ENCODE measurements at places on chromosomes 3 and 15.
A peak's percentile ranks its signal among the peaks of the same experiment; 100 is the strongest.

DNA sequence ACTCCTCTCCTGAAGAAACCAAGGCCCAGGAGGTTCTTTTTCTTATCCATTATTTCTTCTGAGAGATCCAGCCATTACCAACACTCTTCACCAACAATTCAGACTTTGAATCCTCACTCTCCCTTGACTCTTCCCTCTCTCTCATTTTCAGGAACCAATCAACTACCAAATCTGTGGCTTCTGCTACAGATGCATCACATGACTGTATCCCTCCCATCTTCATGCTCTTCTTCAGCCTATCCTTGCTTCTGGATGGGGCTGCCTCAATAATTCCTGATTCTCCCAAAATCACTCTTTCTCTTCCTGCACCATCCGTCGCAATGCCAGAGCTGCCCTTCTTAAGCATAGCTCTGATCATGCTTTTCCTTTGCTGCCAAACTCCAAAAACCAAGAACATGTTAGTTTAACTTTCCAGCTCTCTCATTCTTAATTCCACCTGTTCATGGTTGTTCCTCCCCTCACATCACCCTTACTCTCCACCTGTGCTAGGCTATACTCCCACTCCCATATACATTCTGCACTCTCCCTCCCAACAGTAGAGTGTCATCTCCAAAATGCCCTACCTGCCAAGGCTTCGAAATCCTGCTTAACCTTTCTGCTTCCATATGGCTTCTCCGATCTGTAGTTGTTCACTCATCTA is 13.5 kb downstream of the PLD1 start:
- DNase-seq, result no peak

DNA sequence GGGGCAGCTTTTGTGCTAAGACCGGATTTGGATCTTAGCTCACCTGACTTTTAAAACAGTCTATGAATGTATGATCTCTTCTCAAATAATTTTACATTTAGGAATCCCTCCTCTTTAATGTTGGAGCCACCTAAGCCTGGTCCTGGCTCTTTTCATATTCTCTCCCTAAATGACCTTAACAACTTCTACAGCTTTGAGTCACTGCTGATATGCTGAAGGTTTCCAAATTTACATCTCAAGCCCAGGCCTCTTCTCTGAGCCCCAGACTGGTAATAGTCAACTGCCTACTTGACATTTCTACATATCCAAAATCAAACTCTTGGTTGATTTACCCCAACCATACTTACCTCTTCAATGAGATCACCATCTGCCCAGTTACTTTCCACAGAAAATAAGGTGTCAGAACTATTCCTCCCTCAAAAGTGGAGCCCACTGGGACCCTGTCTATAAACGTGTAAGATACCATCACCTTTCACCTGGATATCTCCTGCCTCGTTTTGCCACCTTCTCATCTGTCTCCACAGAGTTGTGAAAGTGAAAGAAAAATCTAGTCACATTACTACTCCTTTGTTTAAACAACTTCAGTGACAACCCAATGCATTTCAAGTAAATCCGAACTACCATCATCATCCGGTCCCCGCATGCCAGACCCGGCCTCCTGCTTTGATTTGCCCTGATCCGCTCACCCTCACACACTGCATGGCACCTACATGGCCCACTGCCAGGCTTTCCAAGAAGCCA is 48.8 kb downstream of the UBP1 start:
- DNase-seq, result no peak

GRCh38 chr15:65094294-65094995 is 17.9 kb downstream of the KBTBD13 start:
- no peak for DNase-seq

DNA sequence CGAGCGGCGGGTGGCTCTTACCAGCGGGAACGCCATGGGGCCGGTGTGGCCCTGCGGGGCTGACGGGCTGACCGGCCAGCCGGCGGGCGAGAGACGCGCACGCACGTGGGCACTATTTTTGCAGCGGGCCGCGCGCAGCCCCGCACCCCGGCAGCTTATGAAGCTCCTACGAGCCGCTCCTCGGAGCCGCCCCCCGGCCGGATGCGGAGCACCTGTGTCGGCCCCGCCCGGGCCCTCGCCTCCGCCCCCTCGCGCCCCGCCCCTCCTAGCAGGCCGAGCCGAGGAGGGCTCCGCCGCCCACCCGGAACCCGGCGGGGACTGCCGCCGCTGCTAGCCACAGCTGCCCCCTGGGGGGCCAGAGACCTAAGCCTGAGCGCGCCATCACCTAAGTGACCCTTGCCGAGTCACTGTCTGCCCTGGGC is 683 bp upstream of the CPEB1 start:
- DNase-seq, result no peak

DNA sequence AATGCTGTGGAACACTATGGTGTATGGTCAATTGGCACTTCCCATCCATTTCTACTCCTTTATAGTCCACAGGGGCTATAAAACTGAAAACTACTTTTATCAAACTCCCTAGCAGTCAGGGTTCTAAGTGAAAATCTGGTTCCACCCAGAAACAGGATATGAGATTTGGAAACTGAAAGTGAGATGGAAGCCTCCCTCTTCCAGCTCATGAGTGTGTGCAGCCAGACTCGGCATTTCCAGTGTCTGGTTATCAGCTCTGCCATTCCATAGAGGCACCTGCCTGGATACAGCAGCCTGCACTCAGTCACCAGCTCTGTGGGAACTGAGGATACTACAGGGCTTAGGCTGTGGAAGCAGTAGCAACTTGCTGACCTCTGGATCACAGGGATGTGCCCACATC is 14.7 kb upstream of the PLA2G4F start:
- no peak for DNase-seq

DNA sequence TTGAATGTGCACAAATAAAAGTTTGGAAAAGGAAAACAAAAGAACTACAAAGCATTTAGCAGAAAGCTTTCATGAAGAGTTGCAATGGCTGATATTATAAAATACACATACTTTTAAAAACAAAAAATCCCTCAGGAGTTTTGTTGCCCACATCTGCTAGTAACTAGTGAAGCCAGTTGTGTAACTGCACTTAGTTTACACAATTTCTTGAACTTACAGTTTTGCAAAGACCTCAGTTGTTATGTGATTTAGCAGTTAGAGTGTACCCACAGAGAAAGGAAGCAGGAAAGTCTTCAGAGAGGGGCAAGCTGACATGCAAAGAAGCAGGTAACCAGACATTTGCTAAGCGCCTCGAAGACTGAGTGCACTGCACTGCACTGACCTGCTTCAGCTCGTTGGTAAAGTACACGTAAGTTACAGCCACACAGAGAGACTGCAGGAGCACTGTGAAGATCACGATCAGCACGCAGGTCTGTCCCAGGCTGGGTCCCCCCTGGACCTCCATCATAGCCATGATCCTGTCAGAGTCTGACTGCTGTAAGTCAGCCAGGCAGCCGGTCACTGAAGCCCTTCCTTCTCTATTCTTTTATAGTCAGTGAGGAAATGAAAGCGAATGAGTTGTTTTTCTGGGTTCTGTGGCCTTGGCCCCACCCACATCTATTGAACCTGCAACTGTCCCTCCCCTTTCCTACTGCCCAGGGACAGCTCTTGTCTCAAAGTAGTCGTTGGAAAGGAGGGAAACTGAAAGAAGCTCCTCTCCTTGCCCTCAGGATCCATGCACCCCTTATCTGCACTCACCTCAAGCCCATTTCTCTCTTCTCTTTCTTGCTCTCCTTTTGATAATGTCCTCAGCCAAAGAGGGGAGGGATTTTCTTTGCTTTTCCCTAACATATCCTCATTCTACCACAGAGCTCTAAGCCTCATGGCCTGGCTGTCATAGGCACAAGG is at the start of gene TNFSF10:
Gene TNFSF10, minus strand, starts transcription at position 560 of the 948 bp plus-strand sequence. Its CDS starts 46 bp downstream, at position 514.
- DNase-seq, result no peak

GRCh38 chr15:70545526-70545925 is 217.8 kb downstream of the UACA start:
- no peak for DNase-seq

DNA sequence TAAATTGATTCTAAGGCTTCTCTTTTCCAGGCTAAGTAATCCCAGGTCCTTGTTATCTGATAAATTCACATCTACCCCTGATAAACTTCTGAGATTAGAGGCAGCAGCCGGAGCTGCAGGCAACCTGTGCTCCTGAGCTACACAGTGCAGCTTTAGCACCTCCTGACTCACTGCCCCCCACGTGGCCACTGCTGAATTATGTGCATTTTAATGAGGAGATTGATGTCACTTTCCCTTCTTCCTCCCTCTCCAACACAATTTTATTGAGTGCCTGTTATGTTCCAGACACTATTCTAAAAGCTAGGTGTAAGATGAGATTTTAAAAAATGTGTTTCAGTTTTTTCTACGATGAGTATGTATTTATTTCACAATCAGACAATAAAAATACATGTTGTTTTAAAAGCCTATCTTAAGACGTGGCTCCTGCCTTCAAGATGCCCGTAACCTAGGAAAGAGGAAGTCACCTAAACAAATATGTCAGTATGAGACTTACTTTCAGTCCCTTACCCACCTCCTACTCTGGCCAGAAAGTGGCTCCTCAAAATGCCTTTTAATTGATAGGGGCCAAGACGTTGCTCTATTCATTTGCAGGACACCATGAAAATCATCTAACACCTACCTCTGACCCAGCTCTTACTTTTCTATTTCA is 161.5 kb upstream of the PFN2 start:
- DNase-seq, result no peak

DNA sequence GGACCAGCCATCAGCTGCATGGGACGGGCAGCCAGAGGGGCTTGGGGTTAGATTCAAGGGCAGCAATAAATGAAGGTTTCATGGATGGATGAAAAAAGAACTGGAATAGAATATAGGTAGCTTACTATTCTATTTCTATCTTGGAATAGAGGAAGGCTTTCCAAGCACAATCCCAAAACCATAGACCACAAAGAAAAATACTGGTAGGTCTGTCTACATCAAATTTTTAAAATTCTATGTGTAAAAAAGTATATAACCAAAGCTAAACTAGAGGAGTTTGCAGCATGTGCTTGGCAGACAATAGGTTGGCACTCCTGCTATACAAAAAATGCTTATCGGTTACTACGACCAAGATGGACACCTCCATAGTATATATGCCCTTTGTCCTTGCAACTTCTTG is 7.2 kb upstream of the FBLN2 start:
- DNase-seq, result no peak

- no peak for DNase-seq
Observed at GRCh38 chr15:42499858-42500609, 4.6 kb downstream of the SNAP23 start.

- no peak for DNase-seq
Observed at GRCh38 chr15:70486451-70487386, 276.6 kb downstream of the UACA start.

- no peak for DNase-seq
Observed at GRCh38 chr15:37055481-37055880, 44.9 kb downstream of the MEIS2 start.

GRCh38 chr15:63487076-63487757 is 17.2 kb upstream of the USP3 start:
- peak; percentile 66 for DNase-seq

DNA sequence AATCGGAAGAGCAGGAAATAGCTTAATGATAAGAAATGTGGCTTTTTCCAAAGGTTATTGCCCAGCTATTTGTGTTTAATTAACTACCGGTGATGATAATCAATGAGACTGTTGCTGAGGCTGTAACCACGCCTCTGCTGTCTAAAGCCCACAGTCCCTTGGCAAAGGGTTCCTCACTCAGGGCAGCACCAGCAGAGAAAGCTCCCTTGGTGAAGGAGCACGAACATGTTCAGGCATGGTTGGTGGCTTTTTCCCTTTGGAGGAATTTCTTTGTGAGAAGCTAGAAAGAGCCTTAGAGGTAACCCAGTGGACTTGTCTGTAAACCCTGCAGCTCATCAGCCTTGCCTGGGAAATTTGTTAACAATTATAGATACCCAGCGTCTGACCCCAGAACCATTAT is 7.5 kb upstream of the ST6GAL1 start:
- no peak for DNase-seq

DNA sequence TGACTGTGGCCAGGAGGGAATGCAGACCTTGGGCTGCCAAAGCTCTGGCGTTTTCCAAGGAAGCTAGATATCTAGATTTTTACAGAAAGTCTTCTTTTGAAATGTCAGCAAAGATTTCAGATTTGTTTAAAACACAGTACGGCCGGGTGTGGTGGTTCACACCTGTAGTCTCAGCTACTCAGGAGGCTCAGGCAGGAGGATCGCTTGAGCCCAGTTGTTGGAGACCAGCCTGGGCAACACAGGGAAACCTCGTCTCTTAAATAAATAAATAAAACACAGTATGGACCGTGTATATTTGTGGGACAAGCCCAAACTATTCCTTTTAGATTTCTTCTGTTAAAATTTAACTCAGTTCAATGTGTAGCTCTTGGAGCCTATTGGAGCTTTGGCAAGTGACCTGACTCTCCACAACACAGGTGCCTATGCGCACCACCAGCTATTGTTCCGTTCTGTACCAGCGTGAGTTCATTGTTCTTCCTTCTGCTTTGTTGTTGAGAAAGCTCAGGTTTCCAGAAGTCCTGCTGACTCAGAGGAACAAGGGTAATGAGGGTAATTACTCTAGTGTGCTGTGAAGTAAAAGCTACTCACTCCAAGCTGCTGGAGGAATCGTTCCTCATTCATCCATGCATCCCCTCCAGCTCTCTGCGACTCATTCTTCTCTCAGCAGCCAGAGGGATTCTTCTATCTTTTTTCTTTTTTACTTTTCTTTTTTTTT is 73.1 kb upstream of the SLC6A6 start:
- no peak for DNase-seq

GRCh38 chr3:99751649-99752048 is 66.0 kb upstream of the CMSS1 start:
- no peak for DNase-seq

DNA sequence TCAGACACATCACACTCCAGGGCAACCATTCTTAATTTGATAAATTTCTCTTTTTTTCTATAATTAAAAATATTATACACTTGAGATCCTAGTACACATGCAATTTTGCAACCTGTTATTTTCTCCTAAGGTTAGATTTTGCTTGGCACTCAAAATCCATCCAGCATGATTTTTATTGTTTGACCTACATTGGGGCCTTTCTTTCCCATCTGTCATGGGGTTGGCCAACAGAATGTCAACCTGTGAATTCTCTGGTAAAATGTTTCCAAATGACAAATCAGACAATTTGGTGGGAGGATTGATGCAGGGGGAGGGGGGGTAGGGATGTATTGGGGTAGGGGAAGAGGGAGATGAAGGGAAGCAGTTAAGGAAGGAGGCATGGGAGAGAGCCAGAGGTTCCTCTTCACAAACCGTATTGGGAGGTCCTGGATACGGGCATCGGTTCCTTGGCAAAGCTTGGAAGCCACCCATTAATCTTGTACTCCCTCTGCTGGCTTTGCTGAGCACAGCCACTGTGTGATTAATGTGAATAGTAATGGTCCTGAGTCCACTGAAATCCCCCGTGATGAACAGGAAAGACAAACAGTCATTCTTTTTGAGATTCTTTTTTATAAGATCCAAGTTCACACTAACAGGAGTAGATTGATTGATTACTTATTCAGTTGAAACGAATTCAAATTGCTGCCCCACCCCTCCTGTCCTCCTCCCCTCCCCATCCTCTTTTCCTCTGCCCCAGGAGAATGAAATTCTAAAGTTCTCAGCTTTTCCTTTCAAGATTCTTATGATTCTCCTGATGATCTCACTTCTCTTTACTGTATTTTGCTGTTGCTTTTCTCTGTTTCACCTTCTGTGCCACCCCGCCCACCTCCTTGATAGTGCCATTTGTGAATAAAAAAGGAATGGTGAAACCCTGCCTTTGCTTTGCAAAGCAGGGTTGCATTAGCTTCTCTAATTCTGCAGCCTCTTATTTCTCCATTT is 82.2 kb upstream of the SLC25A26 start:
- DNase-seq, result no peak

Measured in occipital lobe (tissue), 3 donors.